ENCODE measurements at places on chromosomes 7 and 10.

- peak; percentile 40 for DNase-seq
Observed at GRCh38 chr7:836429-836828, 4.2 kb downstream of the SUN1 start.

- DNase-seq: no peak
Observed at GRCh38 chr7:25959168-25959734, 192.7 kb upstream of the NFE2L3 start.

- peak; percentile 58 for DNase-seq
Observed at GRCh38 chr10:116765648-116766081, 23.3 kb upstream of the HSPA12A start.

GRCh38 chr10:60182691-60183090 is 207.0 kb downstream of the ANK3 start:
- no peak for DNase-seq

- DNase-seq: no peak
Observed at GRCh38 chr7:150979713-150980390, 1.7 kb upstream of the KCNH2 start.

DNA sequence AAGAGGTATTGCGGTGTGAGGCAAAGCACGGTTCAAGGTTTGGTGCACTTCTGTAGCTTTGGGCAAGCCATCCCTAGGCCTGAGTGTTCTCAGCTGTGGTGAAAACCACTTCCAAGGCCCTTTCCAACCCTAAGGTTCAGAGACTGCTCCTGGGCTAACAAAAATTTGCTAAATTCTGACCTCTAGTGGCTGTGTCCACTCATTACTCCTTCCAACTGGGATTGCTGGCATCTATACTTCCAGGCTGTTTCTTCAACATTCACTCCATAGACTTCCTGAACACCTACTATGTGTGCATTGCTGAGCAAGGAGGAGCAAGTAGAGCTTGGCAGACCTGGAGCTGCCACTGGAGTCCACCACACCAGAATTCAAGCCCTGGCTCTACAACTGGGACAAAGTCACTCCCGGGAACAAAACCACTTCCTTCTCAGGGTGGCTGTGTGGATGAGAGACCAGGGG is 29.3 kb upstream of the SH3PXD2A start:
- DNase-seq: peak; percentile 30

GRCh38 chr7:22195397-22196172 is 161.4 kb downstream of the RAPGEF5 start:
- no peak for DNase-seq

GRCh38 chr7:31310321-31310935 is 30.1 kb downstream of the NEUROD6 start:
- no peak for DNase-seq

GRCh38 chr10:58796242-58796641 is 283.6 kb downstream of the BICC1 start:
- DNase-seq: no peak

- no peak for DNase-seq
Observed at GRCh38 chr7:102917436-102918353, 4.9 kb downstream of the LRRC17 start.

DNA sequence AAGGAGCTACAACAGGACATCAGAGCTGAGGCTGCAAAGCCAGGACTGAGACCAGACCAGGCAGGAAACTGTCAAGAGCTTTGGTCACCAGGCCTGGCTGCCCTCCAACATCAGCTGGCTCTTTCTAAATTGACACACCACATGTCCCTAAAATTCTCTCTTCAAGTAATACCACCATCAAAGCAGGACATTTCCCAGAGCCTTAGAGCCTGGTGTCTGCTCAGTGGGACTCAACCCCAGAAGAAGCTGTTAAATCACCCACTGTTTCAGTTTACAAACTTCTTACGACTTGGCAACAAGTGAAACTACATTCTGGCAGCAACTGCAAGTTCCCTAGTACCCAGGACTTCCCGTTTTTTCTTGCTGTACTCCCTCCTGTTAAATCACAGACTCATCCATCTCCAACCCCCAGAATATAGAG is 3.8 kb upstream of the IL6 start:
- peak; percentile 35 for DNase-seq
